ENCODE measurements at places on chromosomes 6 and 20. TPM values are rescaled to one million over a fixed set of nuclear protein-coding genes. Genes with fewer than 3 reads are reported as not detected.

The MANEA gene
- total RNA-seq = 21.4 TPM

The CLDN20 gene
- 0.68 TPM for total RNA-seq

The ANGPT4 gene
- 0.09 TPM for total RNA-seq

The RGL2 gene
- total RNA-seq = 30.6 TPM

The LPA gene
- total RNA-seq = not detected

The LY6G6F gene
- not detected for total RNA-seq

The OR2H2 gene
- 1.3 TPM for total RNA-seq

The OGFRL1 gene
- total RNA-seq = 11.1 TPM

The TDRD6 gene
- 0.44 TPM for total RNA-seq

The DLL1 gene
- 2.9 TPM for total RNA-seq

The FABP7 gene
- total RNA-seq = 151 TPM

The CGA gene
- total RNA-seq = not detected

The PERP gene
- total RNA-seq = 108 TPM

The RNASET2 gene
- total RNA-seq = 15.4 TPM

The CLVS2 gene
- 1.5 TPM for total RNA-seq

The MRAP2 gene
- total RNA-seq = 2.5 TPM

The CST4 gene
- total RNA-seq = not detected

The TGM3 gene
- 2.8 TPM for total RNA-seq

The IPCEF1 gene
- 0.31 TPM for total RNA-seq

The OXT gene
- total RNA-seq = not detected

The RNGTT gene
- total RNA-seq = 19.2 TPM

The POU5F1 gene
- total RNA-seq = 303 TPM

The ALDH5A1 gene
- total RNA-seq = 15.4 TPM

The CST1 gene
- not detected for total RNA-seq

The RPRD1B gene
- 12.7 TPM for total RNA-seq

The NSFL1C gene
- total RNA-seq = 40.7 TPM

The MKKS gene
- 8.4 TPM for total RNA-seq

The HUS1B gene
- total RNA-seq = 3.9 TPM

The BIRC7 gene
- total RNA-seq = not detected

The HLA-DMB gene
- total RNA-seq = 0.14 TPM

The ZNF341 gene
- 1.5 TPM for total RNA-seq

The CTSA gene
- 19.8 TPM for total RNA-seq

The TMEM217 gene
- 9.0 TPM for total RNA-seq

The SLC2A10 gene
- total RNA-seq = 2.7 TPM

The TREML1 gene
- 0.23 TPM for total RNA-seq

The MDFI gene
- 22.4 TPM for total RNA-seq

The BMP5 gene
- 0.80 TPM for total RNA-seq

The SGK1 gene
- 10.9 TPM for total RNA-seq

The GGTLC1 gene
- not detected for total RNA-seq

The ECT2L gene
- total RNA-seq = 0.32 TPM

The ZBTB46 gene
- total RNA-seq = 22.8 TPM

The COX4I2 gene
- not detected for total RNA-seq

The ZNF334 gene
- 14.0 TPM for total RNA-seq

The SLC17A9 gene
- total RNA-seq = 0.31 TPM
